ENCODE measurements at places on chromosomes 1 and 21.

GRCh38 chr1:161046605-161047228 lies 940 bp upstream of the USF1 start:
- DNase-seq, result no peak

GRCh38 chr1:201606096-201606495 lies 67.2 kb downstream of the NAV1 start:
- DNase-seq, result no peak

GRCh38 chr1:77313491-77313890 lies 31.7 kb downstream of the AK5 start:
- DNase-seq, result peak; percentile 15

- no peak for DNase-seq
These were observed 143.9 kb downstream of the CLIC6 start for GRCh38 chr21:34812504-34813265.

GRCh38 chr1:66368261-66368660 lies 165.7 kb upstream of the SGIP1 start:
- no peak for DNase-seq

DNA sequence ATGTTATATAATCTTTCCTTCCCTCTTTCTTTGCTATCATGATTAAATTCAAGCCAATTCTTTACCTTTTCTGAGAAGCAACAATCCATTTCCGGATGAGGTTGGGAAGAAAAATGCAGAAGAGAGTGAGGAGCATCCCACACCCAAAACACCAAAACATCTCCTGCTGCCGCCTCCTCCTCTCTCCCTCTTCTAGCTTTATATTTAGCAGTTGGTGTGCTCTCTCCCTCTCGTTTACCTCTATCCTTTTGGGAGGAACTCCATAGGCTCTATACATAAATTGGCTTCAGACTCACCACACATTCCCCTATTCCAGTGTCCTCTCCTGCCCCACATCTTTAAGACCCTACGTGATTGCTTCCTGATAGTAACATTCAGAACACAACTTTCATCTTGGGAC lies 332.2 kb upstream of the PLXNA2 start:
- DNase-seq, result no peak
